DMS79 (cell line): ENCODE measurements at places on chromosomes 6 and 20.

GRCh38 chr6:74534465-74535211 is 671.2 kb downstream of the COL12A1 start:
- DNase-seq = no peak

DNA sequence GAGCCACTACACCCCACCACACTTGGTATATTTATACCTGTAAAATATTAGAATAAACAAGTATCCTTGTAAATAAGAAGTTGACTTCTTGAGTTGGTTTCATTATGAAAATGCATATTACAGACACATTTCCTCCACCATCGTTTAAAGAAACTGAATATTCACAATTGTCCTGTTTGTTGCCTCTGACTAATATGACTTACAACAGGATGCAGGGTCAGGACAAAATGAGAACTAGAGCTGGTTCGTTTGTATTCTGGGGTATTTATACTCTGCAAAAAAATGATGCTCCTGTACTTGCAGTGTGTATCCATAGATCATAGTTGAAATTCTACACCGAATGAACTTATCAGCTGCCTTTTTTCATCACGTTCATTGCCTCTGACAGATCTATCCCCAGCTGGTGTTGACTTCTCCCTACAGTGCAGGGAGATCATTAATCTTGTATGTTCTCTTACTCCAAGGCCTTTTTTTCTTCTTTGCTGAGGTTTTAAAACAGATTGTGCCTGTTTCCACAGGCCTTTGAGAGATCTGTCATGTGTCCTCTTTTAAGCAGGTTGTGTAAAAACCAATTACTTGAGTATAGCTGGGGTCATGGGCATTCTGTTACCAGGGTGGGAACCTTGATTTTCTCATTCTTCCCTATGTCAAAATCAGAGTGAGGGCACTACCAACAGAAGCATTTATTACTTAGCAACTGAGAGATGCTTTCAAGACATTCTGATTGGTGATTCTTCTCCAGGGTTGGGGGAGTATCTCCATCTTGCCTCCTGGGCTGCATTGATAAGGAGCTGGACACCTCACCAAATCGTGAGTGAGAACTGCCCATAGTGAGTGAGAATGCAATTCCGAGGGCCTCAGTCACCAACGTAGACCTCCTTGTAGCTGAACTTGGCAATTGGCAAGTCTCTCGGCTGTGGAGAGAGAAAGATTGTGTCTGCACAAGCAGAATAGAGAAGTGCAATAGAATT is 78.8 kb upstream of the CD83 start:
- no peak for DNase-seq

GRCh38 chr6:79646006-79646405 is 14.9 kb downstream of the SH3BGRL2 start:
- no peak for DNase-seq

- no peak for DNase-seq
These were observed 73.1 kb downstream of the NDUFAF5 start for GRCh38 chr20:13857961-13858360.

- peak; percentile 2 for DNase-seq
These were observed 30.2 kb downstream of the RRBP1 start for GRCh38 chr20:17651760-17652388.

- DNase-seq = peak; percentile 6
These were observed 16.7 kb downstream of the UNC5CL start for GRCh38 chr6:41022294-41022693.

DNA sequence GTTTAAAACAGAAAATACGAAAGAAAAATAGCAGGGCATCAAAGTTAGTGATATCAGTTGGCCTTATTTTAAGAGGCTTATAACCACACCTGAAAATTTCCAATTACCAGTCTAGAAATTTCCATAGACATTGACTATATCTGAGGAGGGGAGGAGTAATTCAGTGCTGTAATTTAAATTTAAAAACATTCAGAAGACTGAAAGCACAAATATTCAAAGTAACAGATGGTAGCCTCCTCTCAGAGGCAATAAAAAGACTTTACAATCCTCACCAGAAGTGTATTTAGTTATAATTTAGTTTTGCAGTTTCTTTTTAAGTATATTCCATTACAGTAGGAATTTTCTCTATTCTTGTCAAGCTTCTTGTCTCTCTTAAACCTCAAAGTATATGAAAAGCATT is 18.4 kb upstream of the LOC128125822 start:
- DNase-seq = no peak

DNA sequence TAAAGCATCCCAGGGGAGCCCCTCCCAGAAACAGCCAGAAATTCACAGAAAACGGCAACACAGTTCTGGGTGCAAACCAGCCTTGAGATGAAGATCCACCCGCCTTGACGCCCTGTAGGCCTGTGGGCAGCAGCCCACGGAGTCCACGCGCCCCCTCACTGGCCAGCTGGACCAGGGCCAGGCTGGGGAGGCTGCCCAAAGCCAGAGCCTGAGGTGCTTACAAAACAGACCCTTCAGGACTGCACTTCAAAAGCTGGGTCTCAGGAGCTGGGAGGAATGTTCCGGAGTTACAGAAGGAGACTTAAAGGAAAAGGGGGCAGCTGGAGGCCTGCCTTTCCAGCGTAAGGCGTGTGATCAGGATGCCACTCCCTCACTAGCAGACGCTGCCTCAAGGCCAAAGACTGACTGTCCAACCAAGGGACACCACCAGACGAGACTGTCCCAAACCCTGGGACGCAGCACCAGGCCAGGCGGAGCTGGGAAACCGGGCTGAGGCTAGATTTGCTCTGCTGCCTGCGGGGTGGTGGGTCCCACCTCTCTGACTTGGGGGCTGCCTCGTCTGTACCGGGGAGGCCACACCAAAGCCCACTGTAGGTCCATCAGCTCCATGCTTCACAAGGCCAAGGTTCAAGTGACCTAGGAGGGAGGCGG is 48.1 kb downstream of the RRBP1 start:
- DNase-seq = no peak

- DNase-seq = no peak
These were observed 122.8 kb downstream of the UST start for GRCh38 chr6:148869585-148869984.

DNA sequence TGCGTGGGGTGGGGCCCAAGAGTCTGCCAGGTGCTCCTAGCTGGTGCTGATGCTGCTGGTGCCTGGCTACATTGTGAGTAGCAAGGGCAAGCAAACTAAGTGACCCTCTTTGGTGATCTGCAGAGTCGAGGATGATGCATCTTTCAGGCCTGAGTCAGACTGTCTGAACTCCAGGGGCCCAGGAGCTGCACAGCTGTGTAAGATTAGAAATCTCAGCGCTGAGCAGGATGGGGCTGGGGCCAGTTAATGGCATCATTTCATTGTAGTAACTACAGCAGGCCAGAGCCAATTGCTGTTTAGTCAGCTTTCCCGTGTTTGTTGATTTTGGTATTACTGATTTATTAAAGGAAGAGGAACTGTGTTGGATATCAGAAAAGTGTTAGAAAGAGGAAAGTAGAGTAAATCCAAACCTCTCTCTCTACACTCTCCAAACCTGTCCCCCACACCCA is 365.2 kb downstream of the PAX1 start:
- DNase-seq = no peak

DNA sequence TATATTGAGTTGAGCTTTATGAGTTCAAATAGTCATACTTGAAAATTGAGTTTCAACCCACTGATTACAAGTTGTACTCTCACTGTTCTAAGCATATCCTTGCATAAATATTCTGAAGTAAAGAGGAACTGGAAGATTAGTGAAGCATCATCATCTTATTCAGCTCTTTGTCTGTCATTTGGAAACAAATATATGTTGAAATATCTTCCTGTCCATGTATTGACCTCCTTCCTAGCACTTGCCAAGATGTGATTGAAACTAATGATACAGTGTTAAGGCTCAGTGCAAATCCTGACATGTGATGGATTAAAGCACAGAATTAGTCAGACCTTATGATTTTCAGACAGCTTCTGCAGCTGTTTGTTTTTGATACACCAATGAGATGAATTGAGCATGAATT is 434.3 kb downstream of the TBC1D32 start:
- no peak for DNase-seq

DNA sequence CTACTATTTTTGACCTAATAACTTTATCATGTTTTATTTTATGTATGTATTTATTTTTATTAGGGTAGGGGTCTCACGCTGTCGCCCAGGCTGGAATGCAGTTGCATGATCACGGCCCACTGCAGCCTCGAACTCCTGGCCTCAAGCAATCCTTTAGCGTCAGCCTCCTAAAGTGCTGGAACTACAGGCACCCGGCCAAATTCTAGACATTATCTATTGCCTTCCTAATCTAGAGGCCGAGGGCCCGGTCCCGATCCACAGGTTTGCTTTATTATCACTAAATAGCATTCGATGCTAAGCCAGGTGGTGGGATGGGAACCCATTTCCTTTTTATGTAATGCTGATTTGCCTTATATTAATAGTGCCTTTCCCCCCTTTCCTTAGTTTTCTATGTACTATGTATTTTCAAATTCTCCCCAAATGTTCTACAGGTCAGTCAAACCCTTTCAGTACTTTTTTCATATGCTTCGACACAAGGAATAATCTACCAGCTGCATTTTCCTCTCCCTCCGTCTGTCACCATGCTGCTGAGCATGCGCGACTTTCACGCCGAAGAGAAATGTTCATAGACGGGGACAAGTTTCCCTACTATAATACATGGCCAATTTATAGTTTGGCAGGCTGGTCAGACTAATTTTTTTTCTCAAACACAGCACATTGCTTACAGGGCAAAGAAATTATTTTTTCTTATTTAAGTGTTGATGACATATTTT is 6.4 kb downstream of the SERPINB6 start:
- DNase-seq = no peak
